ENCODE measurements at places on chromosomes 2 and 18. TPM values are rescaled to one million over a fixed set of nuclear protein-coding genes. Genes with fewer than 3 reads are reported as not detected.

- DNase-seq = no peak
These were observed 689 bp downstream of the OST4 start for GRCh38 chr2:27070653-27071276.

SULT1C4 gene
- 1.2 TPM for total RNA-seq

DNA sequence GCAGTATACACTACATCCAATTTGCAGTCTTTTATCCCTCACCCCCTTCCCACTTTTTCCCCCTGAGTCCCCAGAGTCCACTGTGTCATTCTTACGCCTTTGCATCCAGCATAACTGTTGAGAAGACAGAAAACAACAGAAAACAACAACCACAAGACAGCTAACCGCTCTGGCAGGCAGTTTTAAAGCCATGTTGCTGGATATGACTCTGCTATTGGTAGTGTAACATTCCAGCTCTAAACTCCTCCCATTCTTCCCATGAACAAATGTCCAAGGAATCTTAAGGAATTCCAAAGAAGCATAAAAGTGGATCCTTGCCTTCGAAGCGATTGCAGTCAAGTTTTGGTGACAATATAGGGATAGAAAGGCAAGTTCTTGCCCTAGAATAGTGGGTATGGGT lies 599.1 kb downstream of the NYAP2 start:
- DNase-seq = no peak

TBR1 gene
- total RNA-seq = not detected

DNA sequence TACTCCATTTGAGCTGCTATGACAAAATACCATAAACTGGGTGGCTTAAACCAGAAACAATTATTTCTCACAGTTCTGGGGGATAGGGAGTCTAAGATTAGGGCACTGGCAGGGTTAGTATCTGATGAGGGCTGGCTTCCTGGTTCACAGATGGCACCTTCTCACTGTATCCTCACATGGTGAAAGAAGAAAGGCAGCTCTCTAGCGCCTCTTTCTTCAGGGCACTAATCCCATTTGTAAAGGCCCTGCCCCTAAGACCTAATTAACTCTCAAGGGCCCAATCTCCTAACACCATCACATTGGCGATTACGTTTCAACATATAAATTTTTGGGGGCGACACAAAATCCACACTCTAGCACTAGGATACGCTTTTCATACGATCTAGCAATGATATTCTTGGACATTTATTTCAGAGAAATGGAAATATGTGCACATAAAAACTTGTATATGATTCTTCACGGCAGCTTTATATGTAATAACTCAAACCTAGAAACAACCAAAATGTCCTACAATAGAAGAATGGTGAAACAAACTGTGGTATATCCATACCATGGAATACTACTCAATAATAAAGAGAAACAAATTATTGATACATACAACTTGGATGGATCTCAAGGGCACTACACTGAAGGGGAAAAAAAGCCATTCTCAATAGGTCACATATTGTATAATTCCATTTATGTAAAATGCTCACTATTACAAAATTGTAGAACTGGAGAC lies 111.0 kb downstream of the BCL2L11 start:
- no peak for DNase-seq

DNA sequence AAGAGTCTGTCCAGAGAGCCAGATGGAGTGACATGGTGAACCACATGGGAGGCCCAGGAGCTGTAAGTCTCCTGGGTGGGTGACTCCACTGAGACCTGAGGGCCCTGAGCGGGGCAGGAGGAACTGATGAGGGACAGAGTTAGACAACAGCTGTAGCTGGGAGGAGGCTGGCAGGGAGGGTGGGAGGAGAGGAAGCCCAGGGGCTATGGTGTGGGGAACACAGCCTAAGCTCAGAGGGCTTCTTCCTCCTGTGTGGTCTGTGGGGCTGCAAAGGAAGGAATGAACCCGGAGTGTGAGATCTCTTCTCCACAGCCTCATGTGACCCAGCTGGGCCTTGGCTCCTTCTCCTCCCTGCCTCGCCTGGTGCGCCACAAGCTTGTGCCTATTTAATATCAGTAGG lies 395.6 kb upstream of the HS6ST1 start:
- DNase-seq = no peak

PTPRN gene
- total RNA-seq = 1.9 TPM

- no peak for DNase-seq
These were observed 149.5 kb upstream of the PXDN start for GRCh38 chr2:1893856-1894255.

- no peak for DNase-seq
These were observed 52.9 kb downstream of the RRM2 start for GRCh38 chr2:10175441-10175840.

FSHR gene
- total RNA-seq = not detected

SNTG2 gene
- total RNA-seq = 2.0 TPM

- no peak for DNase-seq
These were observed 36.2 kb downstream of the USP40 start for GRCh38 chr2:233530381-233530780.

TMEM200C gene
- total RNA-seq = 0.20 TPM

- DNase-seq = no peak
These were observed 69.1 kb downstream of the UXS1 start for GRCh38 chr2:106124905-106125549.

GRCh38 chr2:219864154-219864553 lies 236.7 kb downstream of the SLC4A3 start:
- DNase-seq = no peak

DNA sequence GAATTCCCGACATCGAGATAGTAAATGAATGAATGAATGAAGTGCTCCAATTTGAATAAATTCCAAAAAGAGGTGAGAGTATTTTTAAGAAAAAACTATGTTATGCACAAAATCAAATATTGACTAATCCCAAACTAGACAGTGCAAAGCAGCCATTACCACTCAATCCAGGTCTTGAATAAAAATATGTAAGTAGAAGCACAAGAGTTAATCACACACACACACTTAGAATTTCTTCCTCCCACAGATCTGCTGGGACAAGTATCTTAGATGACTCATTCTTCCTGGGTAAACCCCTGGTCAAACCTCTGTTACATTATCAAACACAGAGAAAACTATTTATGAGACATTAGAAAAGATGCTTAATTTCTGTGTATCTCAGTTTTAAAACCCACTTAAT lies 102.0 kb downstream of the PLA2R1 start:
- no peak for DNase-seq

GNAL gene
- 1.5 TPM for total RNA-seq

DNA sequence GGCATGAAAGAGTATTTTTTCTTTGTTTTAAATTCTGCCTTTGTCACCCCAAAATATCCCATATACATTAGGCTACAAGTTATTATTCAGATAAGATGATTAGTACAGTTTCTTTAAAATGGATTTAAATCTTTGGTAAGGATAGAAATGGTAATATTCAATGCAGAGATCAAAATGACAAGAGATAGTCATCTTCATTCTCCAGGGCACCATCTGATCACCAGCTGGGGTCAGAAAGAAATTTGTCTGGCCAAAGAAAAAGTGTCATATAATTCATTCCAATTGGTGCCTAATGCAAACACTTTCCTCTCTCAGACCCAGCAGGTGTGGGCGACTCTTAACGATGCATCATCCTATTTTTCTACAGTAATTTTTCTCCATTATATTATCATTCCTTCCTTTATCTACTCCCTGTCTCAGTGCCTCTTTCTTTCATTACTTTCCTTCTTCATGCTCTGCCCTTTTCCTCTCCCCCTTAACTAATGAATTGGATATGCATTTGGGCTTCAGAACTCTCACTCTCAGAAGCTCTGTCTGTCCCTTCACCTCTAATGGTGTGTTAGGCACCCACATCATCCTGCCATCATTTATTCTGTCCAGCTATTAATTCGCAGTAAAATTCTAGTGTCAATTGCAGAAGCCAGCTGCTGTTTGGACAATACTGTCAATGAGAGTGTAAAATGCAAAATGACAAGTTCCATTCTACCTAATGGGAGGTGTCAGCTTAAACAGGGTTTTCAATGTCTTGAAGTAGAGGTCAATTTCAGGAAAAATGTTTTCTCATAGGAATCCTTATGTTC lies 570.5 kb downstream of the TDRD15 start:
- DNase-seq = no peak

DNA sequence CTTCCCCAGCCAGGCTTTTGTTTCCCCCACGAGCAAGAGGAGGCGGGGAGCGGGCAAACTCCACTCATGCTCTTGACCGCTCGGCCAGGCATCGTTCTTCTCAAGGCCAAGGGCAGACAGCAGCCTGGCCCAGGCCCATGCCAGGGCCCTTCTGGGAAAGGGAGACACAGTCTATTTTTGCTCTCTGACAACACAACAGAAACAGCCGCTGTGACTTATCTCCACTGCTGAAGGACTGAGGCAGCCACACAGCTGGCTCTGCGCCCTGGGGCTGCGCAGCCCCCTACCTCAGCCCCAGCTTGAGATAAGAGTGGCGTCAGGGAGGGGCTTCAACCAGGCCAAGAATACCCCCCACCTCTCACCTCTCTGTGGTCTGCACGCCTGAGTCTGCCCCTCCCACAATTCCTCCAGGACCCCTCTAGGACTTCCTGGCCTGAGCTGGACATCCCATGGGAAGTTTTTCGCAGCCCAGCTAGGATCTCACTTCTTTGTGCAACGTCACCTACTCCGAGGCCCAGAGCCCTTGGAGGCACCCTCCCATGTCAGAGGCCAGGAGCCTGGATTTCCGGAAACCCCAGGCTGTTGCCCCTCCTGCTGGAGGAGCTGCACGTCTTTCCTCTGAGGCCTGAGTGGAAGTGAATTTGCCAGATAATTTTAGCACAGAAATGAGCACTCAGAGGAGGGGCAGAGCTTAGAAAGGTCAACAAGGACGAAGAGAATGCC lies 118.9 kb upstream of the OTOS start:
- DNase-seq = no peak

- DNase-seq = peak; percentile 96
These were observed 365 bp upstream of the KHK start for GRCh38 chr2:27086090-27086723.

ANKRD30B gene
- 0.24 TPM for total RNA-seq

DNA sequence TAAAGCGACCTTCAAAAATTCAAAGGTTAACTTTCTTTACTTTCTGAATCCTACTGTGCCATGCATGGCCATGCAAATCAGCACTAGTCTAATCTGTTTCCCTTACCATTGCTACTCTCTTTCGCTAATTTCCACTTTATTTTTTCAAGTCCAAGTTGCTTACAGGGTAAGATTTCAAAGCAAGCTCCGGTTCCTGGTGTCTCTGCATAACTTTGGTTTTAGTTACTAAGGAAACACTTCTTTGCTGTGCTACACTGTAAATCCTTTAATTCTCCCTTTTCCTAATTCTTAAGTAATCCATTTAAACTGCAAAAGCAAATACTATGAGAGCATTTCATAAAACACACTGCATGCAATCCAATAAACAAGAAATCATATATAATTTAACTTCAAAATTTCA lies 383.5 kb upstream of the LYPD1 start:
- no peak for DNase-seq
